ENCODE measurements at places on chromosomes 5 and 9.
A peak's percentile ranks its signal among the peaks of the same experiment; 100 is the strongest.

DNA sequence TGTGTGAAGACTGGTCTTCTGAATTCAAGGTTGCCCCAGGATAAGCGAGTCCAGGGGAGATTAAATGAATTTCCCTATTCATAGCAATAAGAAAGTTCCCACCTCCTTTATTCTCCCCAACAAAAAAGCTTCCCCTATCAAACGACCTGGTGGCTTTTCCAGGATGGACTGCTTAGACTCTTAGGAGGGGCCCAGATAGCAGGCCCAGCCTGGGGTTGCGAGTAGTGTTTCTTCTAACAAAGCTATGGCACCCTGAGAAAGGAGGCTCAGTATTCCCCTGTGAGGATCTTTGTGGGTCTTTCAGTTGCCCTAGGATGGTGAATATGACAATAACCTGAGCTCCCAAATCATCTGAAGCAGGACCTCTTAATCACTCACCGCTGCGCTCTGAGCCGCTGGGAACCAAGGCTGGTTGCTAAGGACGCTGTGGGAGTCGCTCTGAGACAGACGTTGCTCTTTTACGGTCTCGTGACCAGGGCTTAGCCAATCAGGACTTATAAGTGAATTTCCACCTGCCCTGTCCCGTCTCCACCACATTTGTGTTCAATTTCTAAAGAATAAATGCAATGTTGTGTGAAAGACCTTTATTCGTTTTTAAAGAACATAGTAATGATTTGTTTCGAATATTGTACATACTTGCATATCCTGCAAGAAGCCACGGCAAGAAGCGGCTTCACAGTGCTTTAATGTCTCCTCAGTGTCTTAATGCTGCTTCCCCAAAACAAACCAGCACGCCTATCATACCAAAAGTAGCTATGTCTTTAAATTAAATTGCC is at the start of gene TMEM232:
Gene TMEM232, minus strand, starts transcription at position 423 of the 776 bp plus-strand sequence. CDS start 59,319 bp downstream, outside the sequence.
- DNase-seq, result peak; percentile 65

DNA sequence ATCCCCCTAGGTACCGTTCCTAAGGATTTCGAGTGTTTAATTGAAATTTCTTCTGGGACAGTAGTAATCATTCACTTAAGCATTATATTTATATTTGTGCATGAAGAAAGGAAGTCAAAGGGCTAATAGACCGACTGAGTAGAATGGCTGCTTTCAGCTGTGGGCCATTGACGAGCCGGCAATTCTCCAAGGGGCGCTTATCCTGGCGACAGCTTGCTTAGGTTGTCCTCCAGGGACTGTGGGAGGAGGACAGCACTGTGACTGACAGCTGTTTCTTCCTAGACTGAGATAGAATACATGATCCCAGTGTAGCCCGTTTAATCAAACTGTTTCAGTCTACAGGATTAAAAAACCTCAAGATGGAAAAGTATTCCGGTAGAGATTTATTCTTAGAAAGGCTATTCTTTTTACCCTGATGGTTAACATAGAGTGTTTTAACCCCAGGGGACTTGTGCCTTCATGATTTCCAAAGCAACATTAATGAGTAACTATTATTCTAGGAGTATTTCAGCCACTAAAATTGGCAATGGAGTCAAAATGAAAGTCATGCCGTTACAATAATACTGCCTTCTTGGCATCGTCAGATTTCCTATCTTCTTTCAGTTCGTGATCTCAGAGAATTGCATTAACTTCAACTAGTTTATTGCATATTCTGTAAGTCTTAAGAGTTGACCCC is 943.1 kb upstream of the WWC1 start:
- no peak for DNase-seq

DNA sequence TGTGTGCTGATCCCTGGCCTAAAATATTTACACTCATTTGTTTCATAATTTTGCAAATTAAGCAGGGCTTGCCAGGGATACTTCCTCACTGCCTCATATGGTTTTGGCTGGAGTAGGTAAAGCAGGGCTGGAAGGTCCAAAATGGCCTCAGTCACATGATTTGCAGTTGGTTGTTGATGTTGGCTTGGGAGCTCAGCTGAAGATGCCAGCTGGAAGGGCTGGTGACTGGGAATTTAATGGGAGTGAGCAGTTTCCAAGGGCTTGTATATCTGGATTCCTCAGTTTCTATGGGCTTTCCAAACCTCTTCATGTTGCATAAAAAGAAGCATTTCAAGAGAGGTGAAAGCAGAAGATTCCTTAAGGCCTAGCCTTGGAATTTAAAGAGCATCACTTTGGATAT is 729.3 kb downstream of the CDH18 start:
- DNase-seq, result no peak

DNA sequence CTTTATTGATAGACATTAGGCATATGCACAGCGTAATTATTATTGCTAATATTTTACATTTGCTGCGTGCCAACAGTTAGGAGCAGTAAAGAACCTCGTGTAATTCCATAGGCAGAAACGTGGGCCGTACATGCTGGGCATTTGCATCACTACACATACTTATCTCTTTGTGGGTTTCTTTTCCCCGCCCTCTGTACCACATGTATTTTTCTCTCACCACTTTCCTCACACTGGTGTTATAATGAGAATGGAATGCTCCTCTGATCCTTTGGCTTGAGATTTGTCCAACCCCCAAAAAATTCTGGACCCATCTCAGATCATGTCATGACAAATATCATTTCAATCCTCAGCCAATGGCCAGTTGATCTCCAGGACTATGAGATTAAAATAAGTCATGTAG is 1952.6 kb upstream of the WWC1 start:
- DNase-seq, result no peak

DNA sequence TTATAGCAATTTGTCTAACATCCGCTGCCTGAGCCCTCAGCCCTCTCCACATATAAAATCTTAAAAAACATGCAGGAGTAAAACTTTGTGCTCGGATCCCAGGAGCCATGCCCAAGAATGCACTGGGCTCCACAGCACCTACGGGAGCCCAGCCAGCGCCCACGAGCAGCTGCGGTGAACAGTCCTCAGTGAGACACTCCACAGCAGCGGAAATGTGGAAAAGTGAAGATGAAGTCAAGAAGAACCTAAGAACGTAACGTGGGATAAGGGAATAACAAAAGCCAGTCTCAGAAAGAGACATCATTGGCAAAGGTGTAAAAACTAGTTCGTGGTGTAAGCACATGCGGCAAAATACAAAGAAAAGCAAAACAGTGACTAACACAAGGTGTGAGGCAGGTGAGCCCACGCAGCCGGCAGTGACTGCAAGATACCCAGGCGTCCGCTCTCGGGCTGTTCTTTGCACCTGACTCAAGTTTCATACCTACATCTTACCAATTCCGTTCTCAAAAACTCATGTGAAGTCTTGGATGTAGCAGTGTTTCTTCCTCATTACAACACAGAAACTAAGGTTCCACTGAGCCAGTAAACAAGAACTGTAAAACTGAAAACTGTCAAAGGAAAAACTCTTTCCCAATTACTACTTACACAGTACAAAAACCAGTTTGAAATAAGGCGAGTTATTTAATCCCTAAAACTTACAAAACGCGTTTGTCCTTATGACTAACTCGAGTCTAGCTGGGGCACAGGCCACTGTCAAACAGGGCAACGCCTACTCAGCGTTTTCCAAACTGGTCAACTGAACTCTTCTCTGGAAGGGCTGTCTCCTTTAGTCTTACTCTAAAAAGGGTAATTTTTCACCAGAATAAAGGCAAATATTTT is 1.7 kb downstream of the CAMSAP1 start:
- peak; percentile 33 for DNase-seq

GRCh38 chr5:33832404-33833236 is 59.2 kb downstream of the ADAMTS12 start:
- no peak for DNase-seq

- DNase-seq, result no peak
These were observed 147.0 kb downstream of the GLIS3 start for GRCh38 chr9:4152876-4153275.

- DNase-seq, result no peak
These were observed 407.4 kb downstream of the BRINP1 start for GRCh38 chr9:118961857-118962256.

GRCh38 chr5:180118391-180118791 is 46.8 kb upstream of the RNF130 start:
- DNase-seq, result no peak

- DNase-seq, result no peak
These were observed 24.6 kb downstream of the LEAP2 start for GRCh38 chr5:132898094-132898493.

DNA sequence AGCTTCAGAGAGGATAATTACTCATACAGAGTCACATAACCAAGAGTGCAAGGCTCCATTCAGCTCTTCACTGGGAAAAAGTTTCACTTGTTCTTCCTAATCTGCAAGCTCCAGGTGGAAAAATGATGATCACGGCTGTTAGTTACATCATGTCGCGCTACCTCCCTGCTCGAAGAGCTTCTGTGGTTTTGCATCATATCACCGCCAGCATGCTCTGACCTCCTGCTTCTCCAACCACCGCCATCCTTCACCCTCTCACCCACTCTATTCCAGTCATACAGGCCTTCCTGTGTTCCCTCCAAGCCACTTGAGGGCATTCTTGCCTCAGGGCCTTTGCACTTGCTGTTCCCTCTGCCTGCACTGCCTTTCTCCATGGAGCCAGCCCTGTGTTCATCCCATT is 47.1 kb downstream of the COL27A1 start:
- no peak for DNase-seq

DNA sequence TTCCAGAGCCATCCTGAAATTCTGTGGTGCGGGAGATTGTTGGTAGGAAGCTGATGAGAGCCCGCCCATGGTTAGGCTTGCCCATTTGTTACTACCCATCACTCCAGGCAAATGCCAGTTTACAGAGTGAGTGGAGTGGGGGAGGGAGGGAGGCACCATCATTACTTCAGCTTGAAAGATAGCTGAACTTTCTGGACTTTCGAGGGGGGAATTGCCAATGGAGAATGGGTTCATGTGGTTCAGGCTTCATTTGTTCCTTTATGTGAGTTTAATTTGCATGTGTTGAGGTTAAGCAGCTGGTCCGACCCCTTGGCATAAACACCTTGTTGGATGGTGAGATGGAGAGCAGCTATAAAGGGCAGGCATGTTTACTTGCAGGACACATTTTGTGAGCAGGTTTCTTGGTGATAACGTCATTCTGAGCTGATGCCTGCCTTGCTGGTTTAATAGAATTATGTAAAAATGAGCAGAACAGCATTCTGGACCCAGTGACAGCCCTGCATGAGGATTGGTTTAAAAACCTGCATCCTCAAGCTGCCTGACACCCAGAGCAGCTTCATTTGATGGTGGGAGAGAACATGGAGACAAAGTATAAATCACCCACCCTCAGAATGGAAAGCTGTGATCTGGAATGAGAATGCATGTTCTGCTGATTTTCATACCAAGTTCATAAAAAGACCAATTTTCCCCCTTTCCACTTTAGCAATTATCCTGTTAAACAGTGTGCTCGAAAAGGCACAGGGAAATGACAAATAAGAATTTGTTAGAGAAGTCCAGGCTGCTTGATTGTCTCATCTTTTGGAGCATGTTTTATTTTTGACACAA is 106.3 kb downstream of the TRIO start:
- DNase-seq, result no peak

GRCh38 chr9:90455316-90455715 is 187.3 kb downstream of the DIRAS2 start:
- no peak for DNase-seq

DNA sequence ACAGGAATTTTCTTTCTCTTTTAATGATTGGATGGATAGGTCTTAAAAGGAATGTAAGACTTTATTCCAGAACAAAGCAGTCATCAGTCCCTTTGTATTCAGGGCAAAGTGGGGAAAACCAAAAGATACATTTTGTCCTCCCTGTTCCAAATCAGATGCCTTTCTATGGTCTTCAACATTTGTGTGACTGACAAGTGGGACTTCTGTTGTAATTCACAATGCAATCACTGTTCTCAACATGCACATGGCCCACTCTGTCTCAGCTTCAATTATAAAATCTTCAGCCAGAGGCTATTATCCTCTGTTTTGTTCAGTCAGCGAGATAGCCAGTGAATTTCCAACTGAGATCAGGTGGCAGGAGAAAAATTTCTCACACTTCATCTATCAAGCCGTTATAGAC is 95.5 kb upstream of the ERBIN start:
- DNase-seq, result no peak

DNA sequence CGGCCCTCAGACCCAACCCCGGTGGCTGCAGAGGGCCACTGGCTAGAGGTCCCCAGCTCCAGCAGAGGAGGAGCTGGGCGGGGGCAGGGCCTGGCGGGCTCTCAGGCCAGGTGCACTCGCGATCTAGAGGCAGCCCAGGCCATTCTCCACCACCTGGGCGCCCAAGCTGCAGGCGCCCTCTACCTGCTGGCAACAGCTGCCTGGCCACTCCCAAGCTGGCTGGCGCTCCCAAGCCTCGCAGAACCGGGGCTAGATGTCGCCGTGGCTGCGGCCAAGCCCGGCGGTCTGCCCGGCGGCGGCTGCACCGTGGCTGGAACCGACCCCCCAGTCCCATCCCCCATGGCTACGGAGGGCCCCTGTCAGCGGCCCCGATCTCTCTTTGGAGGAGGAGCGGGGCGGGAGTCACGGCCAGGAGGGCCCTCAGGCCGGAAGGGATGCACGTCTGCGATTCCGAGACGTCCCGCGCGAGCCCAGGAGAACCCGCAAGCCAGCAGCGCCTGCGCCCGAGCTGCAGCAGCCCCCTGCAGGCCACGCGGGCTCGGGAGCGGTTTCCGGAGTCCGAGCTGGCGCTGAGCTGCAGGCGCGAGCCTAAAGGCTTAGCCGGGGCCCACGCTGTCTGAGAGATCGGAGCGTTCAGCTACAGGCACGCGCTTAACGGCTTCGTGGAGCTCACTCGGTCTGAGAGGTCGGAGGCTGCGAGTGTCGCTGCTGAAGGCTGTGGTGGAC is 44.3 kb upstream of the BICD2 start:
- peak; percentile 41 for DNase-seq

DNA sequence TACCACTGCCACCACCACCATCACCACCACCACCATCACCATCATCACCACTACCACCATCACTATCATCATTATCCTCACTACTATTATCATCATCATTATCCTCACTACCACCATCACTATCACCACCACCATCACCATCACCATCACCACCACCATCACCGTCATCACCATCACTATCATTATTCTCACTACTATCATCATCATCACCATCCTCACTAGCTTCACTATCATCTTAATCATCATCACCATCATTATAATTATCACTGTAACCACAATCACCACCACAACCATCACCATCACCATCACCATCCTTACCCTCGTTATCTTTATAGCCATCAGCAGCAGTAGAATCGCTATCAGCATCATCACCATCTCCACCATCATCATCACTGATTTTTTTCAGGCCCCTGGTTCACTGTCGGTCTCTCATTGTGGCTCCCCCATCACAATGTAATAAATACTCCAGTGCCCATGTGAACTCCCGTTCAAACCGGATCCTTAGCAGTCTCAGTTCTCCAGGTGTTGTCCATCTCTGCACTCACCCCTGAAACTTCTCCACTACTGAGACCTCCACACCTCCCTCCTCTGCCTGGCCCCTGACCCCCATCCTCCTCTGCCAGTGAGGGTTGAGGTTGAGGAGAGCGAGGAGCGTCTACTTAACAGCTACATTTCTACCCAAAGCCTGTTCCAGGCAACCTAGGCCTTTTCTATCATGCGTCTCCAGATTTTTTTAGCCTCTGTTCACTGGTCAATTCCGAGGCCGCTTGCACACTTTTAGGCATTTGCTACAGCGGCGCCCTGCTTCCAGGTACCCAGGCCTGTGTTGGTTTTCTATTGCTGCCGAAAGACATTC is 238.2 kb downstream of the PBX3 start:
- no peak for DNase-seq

- DNase-seq, result no peak
These were observed 25.6 kb upstream of the SPATA31D4 start for GRCh38 chr9:81902626-81903025.

GRCh38 chr9:33294670-33295432 is 4.5 kb downstream of the NFX1 start:
- DNase-seq, result no peak

- no peak for DNase-seq
These were observed 98.5 kb downstream of the MAMDC2 start for GRCh38 chr9:70142101-70142500.

Measured in naive thymus-derived CD4-positive, alpha-beta T cell (primary cell).